ENCODE measurements at places on chromosomes 12 and 14. TPM values are rescaled to one million over a fixed set of nuclear protein-coding genes. Genes with fewer than 3 reads are reported as not detected.

Gene KRT5
- 1.3 TPM for total RNA-seq

Gene AQP5
- total RNA-seq, result 0.09 TPM

Gene CLEC2B
- total RNA-seq, result 22.3 TPM

Gene MMP14
- total RNA-seq, result 348 TPM

Gene TESPA1
- not detected for total RNA-seq

Gene CLEC1B
- total RNA-seq, result not detected

Gene FAM181A
- total RNA-seq, result not detected

Gene CYP27B1
- 0.14 TPM for total RNA-seq

Gene KRT7
- 16.1 TPM for total RNA-seq

Gene MSI1
- not detected for total RNA-seq

Gene CPM
- 3.0 TPM for total RNA-seq

Gene ETFBKMT
- 3.2 TPM for total RNA-seq

Gene SLCO1A2
- total RNA-seq, result not detected

Gene EXOC3L4
- 1.6 TPM for total RNA-seq

Gene PAPLN
- total RNA-seq, result 1.8 TPM

Gene LRP1-AS
- not detected for total RNA-seq

Gene BIN2
- not detected for total RNA-seq

Gene OAS1
- 0.28 TPM for total RNA-seq

Gene SDR9C7
- not detected for total RNA-seq

Gene TMEM132D
- total RNA-seq, result not detected

Gene FGF6
- not detected for total RNA-seq

Gene SLC6A13
- total RNA-seq, result 0.14 TPM

Gene SIX6
- not detected for total RNA-seq

Gene RAB15
- total RNA-seq, result 2.1 TPM

Gene BEST3
- total RNA-seq, result not detected

Gene NANOG
- not detected for total RNA-seq

Gene MYF5
- not detected for total RNA-seq

Gene LAG3
- total RNA-seq, result 0.14 TPM

Gene SRRM4
- total RNA-seq, result under 0.01 TPM

Gene LGMN
- 81.4 TPM for total RNA-seq

Gene CSRP2
- 25.5 TPM for total RNA-seq

Gene MEG3
- 145 TPM for total RNA-seq

Gene FLVCR2
- total RNA-seq, result 0.92 TPM

Gene PLEK2
- 3.0 TPM for total RNA-seq

Gene GLS2
- total RNA-seq, result not detected

Gene NUAK1
- 25.8 TPM for total RNA-seq

Gene TFCP2
- total RNA-seq, result 5.8 TPM

Gene PLEKHG3
- 5.0 TPM for total RNA-seq

Gene RASSF9
- 0.85 TPM for total RNA-seq

Gene KCNJ8
- total RNA-seq, result 19.8 TPM

Gene ASB2
- total RNA-seq, result 0.28 TPM

Gene SSPN
- total RNA-seq, result 24.6 TPM

Gene PIWIL1
- not detected for total RNA-seq

Gene JKAMP
- total RNA-seq, result 65.4 TPM

Gene BCL2L14
- not detected for total RNA-seq

Gene GCN1
- 102 TPM for total RNA-seq

Gene C1S
- 658 TPM for total RNA-seq

Gene NEUROD4
- not detected for total RNA-seq

Gene GPD1
- total RNA-seq, result not detected

Gene MUCL1
- not detected for total RNA-seq

Gene LHX5
- not detected for total RNA-seq

Gene SLC25A21
- total RNA-seq, result 0.57 TPM

Gene LTB4R
- total RNA-seq, result 0.71 TPM

Gene SLC5A8
- total RNA-seq, result not detected

Gene SLC17A8
- total RNA-seq, result not detected

Gene DHRS1
- total RNA-seq, result 7.2 TPM

Gene RFX4
- total RNA-seq, result not detected

Gene TMEM52B
- total RNA-seq, result 0.14 TPM

Data from smooth muscle cell of bladder (primary cell).